ENCODE measurements at places on chromosomes 12 and 14. TPM values are rescaled to one million over a fixed set of nuclear protein-coding genes. Genes with fewer than 3 reads are reported as not detected.

SMCO3 gene
- total RNA-seq: 0.68 TPM

SERPINA3 gene
- total RNA-seq: 74.6 TPM

GLT8D2 gene
- 10.5 TPM for total RNA-seq

ORMDL2 gene
- 49.6 TPM for total RNA-seq

SPATA7 gene
- 12.4 TPM for total RNA-seq

Measured in lower lobe of right lung (tissue), 2 donors.